ENCODE measurements at places on chromosomes 5 and 9. TPM values are rescaled to one million over a fixed set of nuclear protein-coding genes. Genes with fewer than 3 reads are reported as not detected.

DNA sequence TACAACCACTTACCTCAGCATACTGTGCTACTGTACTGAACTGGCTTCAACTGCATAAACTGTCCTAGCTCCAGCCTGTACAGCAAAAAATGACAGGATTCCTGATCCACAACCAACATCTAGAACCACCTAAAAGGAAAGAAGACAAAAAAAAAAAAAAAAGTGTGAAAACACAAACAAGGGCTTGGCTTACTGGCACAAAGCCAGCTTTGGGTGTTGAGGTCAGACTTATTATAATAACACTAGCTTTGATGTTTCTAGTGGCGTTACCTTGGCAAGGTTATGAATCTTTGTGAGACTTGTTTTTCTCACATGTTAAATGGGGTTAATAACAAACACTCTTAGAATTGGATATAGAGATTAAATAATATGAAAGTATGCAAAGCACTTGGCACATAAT lies 148.5 kb upstream of the PUM3 start:
- DNase-seq: no peak

- no peak for DNase-seq
Measured at GRCh38 chr5:65209341-65209740, 272.4 kb downstream of the ADAMTS6 start.

GRCh38 chr5:160493806-160494338 lies 72.2 kb downstream of the PTTG1 start:
- DNase-seq: no peak

DNA sequence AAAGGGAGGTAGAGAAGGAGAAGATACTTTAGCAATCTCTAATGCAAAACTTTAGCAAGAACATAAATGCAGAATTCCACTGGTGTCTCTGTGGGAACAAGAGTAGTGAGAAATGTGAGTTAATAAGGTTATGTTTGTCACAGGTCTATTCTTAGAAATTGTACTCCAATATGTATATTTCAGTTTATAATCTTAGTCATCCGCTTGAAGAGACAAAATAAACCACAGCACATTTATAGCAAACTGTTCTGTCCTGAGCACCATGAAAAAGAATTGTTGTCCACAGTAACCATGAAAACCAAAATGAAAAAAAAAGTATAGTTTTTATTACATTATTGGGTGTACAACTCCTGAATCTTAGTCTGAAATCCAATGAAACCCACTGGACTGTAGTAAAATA lies 93.6 kb upstream of the TSLP start:
- DNase-seq: no peak

GRCh38 chr5:74406844-74407243 lies 233.7 kb downstream of the ENC1 start:
- no peak for DNase-seq

- no peak for DNase-seq
Measured at GRCh38 chr9:26426551-26427131, 466.0 kb downstream of the CAAP1 start.

- no peak for DNase-seq
Measured at GRCh38 chr5:120368923-120369715, 95.0 kb upstream of the PRR16 start.

GRCh38 chr5:132300577-132301343 lies 6.6 kb downstream of the SLC22A4 start:
- DNase-seq: no peak

DNA sequence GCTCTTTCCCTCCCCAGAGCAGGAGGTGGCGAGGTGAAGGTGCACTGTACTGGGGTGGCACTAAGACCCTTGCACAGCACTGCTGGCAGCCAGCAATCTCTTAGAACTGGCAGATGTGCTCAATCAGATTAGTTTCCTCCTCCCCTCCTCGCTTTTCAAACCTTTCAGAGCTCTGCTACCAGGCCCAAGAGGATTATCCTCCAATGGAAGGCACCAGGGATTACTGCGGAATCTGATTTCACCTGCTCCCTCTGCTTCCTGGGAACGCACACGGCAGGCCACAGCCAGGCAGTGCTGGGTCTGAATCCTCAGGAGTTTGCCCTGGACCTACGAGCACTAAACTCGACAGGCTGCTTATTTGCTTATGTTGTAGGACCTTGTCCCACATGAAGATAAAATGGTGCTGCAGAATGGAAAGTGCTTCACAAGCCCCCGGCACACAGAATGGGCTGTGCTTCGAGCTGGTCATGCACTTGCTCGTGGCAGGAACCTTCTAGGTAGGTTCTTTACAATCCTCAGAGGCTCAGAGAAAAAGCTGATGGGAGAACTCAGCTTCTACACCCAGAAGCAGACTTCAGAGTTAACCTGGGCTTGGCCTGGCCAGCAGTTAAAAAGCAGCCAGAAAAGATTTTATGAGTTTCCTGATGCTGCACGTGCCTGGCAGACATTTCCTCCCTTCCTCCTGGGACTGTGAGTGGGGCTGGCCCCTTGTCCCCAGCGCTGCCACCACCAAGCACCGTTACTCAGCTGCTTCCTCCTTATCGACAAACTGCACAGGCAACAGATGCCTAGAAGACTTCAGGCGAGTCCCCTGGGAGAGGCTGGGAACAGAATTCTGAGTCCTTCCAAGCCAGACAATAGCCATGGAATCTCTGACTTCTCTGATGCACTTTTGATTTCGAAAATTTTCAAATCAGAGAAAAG lies 33.1 kb downstream of the FABP6 start:
- no peak for DNase-seq

S1PR3 gene
- 0.07 TPM for total RNA-seq

PCDHB12 gene
- not detected for total RNA-seq

RASEF gene
- total RNA-seq: not detected

CDX1 gene
- total RNA-seq: not detected
